Stimulated activated CD8-positive, alpha-beta memory T cell treated with anti-CD3 and anti-CD28 coated beads, Interleukin-7, amount 100 ng/mL, for 1 hour (primary cell): ENCODE measurements at places on chromosomes 12 and 14.

DNA sequence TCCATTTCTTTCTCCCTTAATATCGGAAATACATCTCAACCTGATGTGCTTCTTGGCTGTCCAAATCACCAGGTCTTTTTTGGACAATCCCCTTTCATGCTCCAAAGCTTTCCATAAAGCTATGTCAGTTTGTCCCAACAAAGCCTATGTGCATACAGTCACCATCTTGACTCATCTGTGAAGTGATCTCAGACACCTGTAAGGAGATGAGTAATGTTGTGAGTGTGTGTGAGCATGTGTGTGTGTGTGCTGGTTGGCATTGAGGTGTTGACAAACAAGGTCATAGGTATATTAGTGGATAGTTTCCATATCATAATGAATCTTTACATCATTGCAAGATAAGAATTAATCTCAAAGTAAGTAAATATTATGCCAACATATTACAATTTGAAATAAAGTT is 1243.3 kb upstream of the SEL1L start:
- no peak for DNase-seq

DNA sequence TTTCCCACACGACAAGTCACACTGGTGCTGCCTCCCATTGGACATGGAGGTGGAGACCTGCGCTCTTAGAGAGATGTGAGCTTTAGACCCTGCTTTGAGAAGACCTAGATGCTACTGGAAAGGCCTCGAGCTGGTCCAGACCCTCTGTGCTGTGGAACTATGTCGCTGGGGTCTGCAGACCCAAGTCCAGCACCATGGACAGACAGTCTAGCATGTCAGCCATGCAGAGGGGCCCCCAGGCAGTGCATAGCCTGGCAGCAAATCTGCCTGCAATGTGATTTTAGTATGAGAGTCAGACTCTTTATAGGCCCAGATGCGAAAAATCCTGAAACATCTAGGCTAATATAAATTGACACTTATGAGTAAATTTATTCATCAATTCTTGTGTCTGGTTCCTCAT is 141.5 kb downstream of the NTF3 start:
- DNase-seq: no peak

DNA sequence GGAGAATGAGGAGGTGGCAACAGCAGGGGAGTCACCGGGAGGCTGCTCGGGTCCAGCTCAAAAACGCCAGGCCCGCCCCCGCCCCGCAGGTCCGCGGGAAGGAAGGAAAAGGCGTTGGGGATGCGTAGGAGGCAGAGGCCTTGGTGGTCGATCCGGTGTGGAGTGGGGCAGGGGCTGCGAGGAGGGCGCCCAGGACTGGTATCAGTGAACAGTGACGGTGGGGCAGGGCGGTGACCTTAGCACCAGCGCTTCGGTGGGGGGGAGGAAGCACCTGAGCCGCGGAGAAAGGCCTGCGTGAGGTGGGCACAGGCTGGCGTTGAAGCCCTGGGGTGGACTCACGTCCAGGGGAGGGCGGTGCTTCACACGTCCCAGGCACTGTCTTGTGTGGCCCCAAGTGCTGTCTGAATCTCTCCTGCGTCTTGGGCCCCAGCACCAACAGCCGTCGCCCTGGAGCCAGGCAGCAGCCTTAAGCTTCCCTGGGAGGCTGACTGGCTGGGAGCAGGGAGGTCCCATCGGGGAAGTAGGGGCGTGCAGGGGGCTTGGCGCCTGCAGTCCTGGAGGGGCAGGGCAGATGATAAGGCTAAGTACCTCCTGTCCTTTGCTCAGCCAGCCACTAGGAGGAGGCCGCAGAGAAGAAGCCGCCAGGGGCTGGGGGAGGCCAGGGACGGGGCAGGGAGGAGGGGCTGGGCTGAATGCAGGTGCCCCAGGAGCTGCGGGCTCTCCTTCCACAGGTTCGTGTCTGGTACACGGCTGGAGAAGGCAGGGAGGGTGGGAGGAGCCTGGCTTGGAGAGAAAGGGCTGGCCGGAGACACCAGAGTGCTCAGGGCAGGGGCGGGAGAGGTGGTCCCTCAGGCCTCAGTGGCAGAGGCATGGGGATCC is 26.5 kb downstream of the ZBTB42 start:
- no peak for DNase-seq

DNA sequence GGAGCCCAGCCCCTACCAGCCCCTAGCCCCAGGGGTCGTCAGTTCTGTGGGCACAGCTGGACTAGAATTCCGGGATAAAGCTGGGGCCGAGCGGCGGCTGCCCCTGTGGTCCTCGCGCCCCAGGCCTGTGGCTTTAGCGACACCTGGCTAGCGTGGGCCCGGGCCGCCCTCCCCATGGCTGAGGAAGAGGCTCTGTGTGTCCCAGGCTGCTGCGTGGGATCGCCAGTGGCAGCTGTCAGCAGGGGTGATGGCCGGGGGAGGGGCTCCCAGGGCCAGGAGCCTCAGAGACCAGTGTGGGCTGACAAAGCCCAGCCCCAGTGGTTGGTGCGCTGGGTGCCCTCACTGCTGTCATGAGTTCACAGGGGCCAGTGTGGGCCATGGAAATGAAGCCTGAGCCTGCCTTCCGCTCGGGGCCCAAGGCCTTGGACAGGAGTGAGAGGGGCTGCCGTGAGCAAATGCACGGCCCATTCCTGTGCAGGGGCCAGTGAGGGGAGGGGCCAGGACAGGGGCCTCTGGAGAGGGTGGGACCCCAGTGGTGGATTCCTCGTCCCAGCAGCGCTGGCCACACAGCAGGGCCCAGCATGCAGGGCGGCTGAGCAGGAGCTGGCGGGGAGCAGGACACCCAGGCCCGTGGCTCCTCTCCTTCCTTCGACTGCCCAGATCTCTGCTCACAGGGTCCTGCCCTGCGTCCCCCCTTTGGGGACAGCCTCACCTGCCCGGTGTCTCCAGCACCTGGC is 11.4 kb downstream of the FBRSL1 start:
- no peak for DNase-seq

DNA sequence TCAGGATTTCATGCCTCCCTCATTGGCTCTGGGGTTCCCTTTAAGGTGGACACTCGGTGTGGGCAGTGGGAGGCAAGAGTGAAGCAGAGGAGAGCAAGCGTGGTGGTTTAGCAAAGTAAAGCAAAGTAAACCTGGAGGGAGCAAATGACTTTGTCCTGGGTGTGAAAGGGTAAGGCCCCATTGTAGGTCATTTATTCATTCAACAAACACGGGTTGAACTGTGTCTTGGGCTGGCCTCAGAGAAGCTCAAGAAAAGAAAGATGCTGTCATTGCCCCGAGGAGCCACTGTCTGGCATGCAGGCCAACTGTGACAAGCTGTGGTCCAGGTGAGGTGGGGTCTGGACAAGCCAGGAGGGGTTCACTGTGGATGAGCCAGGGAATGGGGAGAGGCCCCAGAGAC is 68.9 kb upstream of the DLK1 start:
- DNase-seq: no peak

DNA sequence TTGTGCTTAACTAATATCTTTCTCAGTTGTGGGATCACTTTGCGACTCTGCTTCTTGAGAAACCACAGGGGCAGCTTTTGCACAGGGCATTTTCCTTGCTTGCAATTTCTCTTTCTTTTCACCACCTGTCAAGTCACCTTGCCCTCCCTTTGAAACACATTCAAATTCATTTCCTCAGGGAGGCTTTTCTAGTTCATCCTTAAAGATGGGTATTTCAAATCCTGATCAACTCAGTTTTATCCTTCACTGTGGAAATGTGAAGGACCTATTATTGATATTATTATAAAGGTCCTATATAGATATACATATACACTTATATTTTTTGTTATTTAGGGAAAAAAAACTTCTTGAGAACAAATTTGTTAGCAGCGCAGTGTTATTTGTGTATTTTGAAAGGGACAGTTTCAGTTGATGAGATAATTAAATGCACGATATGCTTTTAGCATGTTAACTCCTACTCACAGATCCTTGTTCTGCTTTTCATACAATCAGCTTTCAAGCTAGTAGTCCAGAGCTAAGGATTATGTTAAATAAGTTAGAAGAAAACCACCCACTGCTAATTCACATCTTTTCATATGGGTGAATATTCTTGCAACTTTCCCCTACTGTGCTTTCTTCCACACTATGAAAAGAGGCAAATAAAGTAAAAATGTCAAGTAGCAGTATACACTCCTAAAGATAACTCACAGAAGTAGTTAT is 501.4 kb upstream of the RGS6 start:
- DNase-seq: no peak

GRCh38 chr12:92546259-92546634 is 156.5 kb upstream of the PLEKHG7 start:
- no peak for DNase-seq

DNA sequence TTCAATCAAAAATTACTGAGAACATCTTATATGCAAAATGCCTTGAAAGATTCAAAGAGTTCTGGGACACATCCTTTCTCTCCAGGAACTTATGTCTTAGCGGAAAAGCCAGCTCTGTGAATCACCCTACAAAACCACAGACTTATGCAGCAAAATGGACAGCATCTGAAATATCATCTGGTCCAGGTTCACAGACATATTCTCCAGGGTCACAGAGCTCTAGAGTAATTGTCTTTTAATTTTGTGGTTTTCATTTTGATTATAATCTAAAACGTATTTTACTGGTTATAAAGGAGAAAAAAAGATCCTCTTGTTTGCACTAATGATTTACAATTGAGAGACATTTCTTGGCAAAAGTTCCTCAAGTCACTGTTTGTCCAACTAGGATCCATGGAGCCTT is 246.2 kb downstream of the MSRB3 start:
- DNase-seq: no peak

- DNase-seq: no peak
Observed at GRCh38 chr12:67457778-67458665, 188.9 kb downstream of the CAND1 start.

DNA sequence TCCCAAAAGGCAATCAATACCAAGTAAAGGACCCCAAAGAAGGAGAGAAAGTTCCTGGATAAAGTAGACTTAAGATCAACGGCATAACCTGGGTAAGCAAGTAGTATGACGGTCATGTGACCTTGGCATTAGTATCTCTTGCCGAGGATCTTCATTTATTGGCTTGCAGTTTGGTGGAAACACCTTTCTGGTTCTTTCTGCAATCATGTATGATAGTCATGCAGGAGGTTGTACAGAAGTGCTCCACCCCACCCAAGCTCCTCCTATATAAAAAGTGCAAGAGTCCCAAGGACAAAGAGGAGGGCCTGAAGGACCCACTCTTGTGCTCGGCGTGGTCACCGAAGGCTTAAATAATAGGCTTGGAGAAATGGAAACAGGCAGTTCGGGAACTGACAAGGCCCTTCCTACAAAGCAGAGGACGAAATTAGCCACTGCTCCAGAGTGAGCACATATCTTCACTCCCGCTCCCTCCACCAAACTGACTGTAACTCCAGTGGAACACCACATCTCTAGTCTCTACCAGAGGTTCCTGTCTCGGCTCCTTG is 750 bp downstream of the CS start:
- DNase-seq: no peak

DNA sequence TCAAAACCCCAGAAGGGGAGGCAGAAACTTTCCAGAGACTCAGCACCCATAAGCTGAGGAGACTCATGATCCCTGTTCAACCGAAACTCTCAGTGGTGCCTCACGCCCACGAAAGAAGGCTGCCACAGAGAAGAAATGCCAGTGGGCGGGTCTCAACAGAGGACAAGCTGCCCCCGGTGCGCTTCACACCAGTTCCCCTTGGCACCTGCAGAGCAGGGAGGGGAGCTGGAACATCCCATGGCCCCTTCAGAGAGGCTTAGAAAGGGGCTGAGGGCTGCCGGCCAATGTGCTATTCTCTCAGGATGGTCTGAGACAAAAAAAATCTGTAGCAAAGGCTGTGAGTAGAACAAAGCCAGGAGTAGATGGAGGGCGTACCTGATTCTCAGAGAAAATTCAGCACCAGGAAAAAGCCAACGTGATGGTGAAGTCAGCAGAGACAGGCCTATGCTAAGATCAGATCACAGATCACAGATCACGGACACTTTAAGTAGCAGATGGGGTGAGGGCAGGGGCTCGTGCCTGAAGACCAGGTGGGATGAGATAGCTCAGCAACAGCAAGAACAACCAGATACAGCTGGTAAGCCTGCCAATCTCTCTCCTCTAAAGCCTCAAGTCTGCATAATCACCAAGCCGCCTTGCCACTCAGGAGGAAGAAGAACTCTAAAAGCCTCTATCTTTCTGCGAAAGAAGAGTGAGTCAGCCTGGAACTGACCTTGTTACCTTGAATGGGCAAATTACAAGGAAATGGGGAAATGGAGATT is 206.4 kb upstream of the GRIP1 start:
- no peak for DNase-seq

DNA sequence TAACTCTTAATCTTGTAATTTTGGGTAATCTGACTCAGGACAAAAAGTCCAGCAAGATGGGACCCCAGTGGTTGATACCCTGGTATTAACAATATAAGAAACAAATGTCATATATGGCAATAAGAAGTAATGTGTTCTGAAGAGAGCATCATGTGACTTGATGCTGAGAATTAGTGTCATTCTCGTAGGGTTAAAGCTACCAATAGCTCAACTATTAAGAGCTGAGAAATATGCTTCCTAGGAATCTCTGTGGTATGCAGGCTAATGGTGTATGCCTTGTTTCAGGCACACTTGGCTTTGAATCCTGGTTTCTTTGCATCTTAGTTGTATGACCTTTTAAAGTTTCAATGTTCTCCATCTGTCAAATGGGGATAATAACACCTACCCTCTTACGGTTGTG is 9.1 kb downstream of the MYRFL start:
- no peak for DNase-seq

- no peak for DNase-seq
Observed at GRCh38 chr12:94500831-94501567, 41.3 kb upstream of the CEP83 start.

DNA sequence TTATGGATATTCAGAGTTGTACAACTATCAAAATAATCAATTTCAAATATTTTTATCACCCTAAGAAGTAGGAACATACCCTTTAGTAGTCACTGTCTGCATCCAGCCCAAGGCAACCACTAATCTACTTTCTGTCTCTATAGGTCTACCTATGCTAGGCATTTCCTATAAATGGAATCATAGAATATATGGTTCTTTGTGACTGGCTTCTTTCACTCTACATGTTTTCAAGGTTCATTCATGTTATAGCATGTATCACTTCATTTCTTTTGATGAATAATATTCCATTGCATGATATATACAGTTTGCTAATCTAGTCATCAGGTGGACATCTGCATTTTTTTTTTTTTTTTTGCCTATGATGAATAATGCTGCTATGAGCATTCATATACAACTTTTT is 112.4 kb downstream of the PPP1R12A start:
- DNase-seq: no peak

GRCh38 chr12:75116646-75117198 is 92.9 kb downstream of the KCNC2 start:
- DNase-seq: no peak

GRCh38 chr14:76929927-76930326 is 98.6 kb downstream of the IRF2BPL start:
- DNase-seq: no peak

DNA sequence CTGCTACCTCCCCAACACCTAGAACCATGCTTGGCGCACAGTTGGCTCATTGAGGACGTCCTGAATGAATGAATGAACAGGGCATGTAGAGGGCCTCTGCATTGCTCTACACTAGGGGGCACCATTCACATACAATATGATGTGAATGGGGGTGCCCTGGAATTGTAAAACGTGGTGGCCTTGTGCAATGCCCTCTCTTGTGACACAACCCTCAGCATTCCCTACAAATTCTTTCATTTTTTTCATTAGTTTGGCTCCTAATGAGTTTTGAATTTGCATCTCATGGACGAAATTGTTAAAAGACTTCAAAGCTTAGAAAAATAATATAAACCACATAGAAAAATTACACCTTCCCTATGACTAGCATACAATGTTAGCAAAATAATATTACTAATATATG is 2.3 kb upstream of the DIO2 start:
- DNase-seq: no peak
